ENCODE measurements at places on chromosomes 7 and 10. TPM values are rescaled to one million over a fixed set of nuclear protein-coding genes. Genes with fewer than 3 reads are reported as not detected.

PIP gene
- 12.6 TPM for total RNA-seq

MYL10 gene
- not detected for total RNA-seq

DNA sequence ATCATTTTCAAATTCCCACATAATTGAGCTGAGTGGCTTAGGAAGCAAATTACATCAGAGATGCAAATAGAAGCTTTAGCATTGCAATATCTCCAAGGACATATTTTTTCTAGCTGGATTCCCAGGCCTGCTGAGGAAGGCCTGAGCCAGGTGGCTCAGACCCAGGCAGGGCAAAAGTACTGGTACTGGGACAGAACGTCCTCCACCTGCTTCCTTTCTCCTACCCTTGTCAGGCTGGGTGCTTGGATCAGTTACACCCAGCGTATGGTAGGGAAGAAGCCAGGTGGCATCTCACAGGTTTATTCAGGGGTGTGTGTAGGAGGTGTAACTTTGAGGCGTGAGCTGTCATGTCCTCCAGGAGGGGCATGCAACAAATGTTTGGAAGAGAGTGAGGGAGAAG lies 3.0 kb upstream of the PANK1 start:
- DNase-seq = no peak
- H3K27me3 ChIP-seq = no peaks in the 10 kb centered on the region
- peaks cover 16% of the 10 kb centered on the region for H3K4me1 ChIP-seq

DNA sequence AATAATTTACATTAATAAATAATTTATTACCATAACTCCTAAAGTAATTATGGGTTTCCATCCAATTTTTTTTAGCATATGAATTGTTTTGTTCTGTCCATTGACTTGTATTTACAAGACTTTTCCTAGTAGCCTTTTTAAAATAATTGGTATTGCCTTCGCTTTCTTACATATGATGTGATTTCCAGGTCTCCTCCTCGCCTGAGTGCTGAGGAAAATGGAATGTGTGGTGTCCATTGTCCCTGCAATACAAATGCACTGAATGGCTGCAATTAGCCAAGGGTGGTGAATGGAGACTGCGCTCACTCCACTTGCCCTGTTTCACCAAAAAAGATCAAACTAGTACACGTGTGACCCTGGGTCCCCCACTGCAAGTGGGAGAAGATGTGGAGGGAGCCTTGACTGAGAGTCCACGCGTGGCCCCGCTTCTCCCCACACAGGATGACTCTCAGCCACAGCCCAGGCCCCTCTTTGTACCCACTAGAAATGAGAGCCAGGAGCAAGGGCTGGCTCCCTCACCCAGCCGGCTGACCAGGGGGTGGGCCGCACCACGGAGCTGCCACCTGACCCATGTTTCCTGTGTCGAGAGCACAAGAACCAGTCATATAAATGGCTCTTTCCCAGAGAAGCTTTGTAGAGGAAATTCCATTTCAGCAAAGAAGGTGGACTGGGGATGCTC lies 52.6 kb downstream of the FAM53B start:
- peaks cover 57% of the 10 kb centered on the region for H3K4me1 ChIP-seq
- H3K36me3 ChIP-seq = peaks cover 44% of the 10 kb centered on the region
- H3K27ac ChIP-seq = no peak overlapping the region
- H3K4me3 ChIP-seq = no peak overlapping the region
- H3K27me3 ChIP-seq = no peaks in the 10 kb centered on the region
- no peak for DNase-seq

- H3K4me1 ChIP-seq = no peaks in the 10 kb centered on the region
- DNase-seq = no peak
- H3K27ac ChIP-seq = no peak overlapping the region
- no peaks in the 10 kb centered on the region for H3K27me3 ChIP-seq
- H3K36me3 ChIP-seq = no peaks in the 10 kb centered on the region
These were observed 307.5 kb upstream of the ANKRD30A start for GRCh38 chr10:36817898-36818297.

GRCh38 chr10:5882961-5883360 lies 6.7 kb downstream of the ANKRD16 start:
- DNase-seq = no peak
- no peak overlapping the region for H3K4me3 ChIP-seq
- H3K36me3 ChIP-seq = peaks cover 78% of the 10 kb centered on the region
